NCI-H510A treated with DMSO at 0.1 percent for 48 hours (cell line): ENCODE measurements at places on chromosomes 6 and 20.

- no peak for DNase-seq
These were observed 53.2 kb downstream of the FAXC start for GRCh38 chr6:99296261-99296660.

DNA sequence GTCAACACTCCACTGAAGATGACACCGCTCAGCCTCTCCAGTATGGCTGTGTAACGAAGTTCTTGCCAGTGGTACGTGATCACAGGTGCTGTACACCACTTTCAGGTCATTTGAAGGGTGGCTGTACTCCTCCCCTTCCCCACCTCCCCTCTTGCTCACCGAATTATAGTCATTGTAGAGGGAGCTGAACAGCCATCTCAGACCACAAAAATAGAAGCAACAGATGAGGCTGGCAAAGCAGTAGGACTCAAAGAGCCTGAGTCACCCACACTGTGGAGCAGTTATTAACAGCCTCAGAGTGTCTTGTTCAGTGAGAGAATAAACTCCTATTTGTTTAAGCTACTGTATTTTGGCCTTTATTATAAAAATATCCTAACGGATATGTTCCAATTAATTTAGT, 192.5 kb upstream of the MCHR2 start:
- DNase-seq: no peak

GRCh38 chr20:44407402-44408184, 52.1 kb downstream of the HNF4A start:
- DNase-seq: no peak

DNA sequence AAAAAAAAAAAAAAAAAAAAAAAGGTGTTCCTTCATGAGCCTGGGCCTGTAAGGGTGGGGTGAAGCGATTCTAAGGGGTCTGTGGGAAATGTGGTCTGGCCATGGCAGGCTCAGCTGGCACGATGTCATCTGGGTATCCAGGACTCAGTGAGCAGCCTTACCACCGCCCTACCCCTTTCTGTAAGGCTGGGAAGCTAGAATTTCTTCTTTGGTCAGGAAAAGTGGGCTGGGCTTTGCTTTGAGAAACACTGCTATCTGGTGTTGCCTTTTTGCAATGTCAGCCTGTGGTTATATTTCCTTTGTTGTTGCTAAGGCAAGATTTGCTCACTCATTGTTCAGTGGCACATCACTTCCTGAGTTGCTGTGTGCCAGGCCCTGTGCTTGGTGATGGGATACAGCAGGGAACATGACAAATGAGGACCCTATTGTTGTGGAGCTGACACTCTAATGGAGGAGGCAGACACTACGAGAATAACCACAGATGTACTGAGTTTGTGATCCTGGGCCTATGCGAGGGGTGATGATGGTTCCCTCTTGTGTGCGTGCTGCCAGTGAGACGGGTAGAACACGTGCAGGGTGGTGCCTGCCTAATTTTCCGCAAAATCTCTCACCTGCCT, 45.9 kb upstream of the ZNFX1 start:
- peak; percentile 47 for DNase-seq

GRCh38 chr6:7051780-7052442, 55.9 kb upstream of the RREB1 start:
- peak; percentile 36 for DNase-seq

- no peak for DNase-seq
These were observed 10.6 kb downstream of the TOX2 start for GRCh38 chr20:43925215-43925614.

- DNase-seq: no peak
These were observed 310.3 kb downstream of the CLVS2 start for GRCh38 chr6:123306334-123306733.

- peak; percentile 73 for DNase-seq
These were observed 1.1 kb upstream of the OPN5 start for GRCh38 chr6:47780510-47781356.

DNA sequence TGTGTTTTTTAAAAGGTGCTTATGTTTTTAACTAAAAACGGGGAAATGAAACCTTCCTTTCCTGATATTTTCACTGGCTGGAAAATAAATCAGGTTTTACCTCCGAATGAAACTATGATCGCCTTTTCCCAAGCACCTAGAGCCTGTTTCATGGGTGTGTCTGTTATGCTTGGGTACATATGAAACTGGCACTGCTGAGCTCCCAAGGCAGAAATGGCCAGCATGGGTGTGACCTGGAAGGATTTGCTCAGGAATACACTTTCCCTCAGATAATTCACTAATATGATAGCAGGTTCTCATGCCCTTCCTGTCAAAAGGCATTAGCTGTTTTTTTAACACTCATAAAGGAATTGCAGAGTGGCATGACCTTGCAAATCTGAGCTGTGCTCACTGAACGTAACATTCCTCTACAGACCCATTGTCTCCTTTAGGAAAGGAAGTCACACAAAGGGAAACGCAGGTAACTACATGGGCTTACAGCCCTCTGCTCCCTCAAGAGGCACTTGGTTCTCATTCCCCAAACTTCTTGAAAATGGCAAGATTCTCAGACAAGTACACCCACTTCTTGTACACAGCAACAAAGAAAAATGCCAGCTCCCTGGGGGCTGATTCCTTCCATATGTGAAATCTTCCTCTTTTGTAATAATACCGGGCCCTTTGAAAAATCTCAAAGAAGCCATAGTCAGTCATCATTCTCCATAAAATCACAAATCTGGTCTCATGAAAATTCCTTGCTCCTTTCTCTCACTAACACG, 72.7 kb downstream of the METTL24 start:
- DNase-seq: no peak

- no peak for DNase-seq
These were observed 232.9 kb downstream of the BCKDHB start for GRCh38 chr6:80339421-80339820.

GRCh38 chr6:46412662-46413061, 78.6 kb downstream of the RCAN2 start:
- no peak for DNase-seq

- DNase-seq: no peak
These were observed 123.5 kb upstream of the SAMD5 start for GRCh38 chr6:147384737-147385710.

DNA sequence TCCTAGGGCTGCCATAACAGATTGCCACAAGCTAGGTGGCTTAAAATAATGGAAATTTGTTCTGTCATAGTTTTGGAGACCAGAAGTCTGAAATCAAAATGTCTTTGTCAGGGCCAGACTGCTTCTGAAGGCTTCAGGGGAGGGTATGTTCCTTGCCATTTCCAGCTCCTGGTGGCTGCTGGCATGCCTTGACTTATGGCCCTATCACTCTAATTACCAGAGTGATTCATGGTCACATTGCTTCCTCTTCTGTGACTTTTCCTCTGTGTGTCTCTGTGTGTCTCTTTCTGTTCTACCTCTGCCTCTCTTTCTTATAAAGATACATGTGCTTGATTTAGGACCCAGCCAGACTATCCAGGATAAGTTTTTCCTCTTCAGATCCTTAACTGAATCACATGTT, 635.2 kb upstream of the IMPG1 start:
- no peak for DNase-seq

DNA sequence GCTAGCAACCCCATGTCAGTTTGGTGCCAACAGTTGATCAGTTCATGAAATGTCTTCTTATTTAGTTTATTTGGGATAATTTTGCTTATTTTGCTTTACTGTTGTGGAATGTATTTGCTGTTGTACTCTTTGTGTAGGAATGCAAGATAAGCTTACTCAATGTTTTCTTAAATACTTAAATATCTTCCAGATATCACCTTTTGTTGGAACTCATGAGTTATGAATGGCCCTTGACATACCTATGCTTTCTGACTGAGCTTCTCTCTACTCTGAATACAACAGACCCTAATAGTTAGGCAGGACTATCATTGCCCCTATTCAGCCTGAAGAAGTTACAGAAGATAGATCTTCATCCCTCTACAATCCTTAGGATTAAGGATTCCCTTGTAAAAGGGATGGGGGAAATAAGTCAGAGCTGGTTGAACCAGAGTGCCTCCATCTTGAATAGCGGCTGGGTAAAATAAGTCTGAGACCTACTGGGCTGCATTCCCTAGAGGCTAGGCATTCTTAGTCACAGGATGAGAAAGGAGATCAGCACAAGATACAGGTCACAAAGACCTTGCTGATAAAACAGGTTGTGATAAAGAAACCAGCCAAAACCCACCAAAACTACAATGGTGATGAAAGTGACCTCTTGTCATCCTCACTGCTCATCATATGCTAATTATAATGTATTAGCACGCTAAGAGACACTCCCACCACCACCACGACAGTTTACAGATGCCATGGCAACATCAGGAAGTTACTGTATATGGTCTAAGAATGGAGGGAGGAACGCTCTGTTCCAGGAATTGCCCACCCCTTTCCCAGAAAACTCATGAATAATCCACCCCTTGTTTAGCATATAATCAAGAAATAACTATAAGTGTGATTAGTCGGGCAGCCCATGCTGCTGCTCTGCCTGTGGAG, 196.9 kb downstream of the AKAP7 start:
- no peak for DNase-seq

DNA sequence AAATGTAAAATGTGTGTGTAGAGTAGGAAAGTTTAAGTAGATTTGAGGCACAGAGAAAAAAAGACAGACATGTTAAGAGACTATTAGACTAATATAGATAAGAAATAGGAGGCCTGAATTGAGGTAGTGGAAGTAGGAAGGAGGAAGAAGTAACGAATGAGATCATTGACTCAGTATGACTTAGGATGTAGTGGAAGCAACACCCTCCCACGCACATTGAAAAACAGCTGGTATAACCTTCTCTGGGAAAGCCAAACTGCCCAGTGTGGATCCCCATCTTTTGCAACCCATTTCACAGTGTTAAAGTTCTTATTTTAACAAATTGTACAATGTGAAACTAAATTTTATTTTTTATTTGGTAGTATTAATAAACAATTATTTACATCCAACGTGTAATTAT, 89.1 kb downstream of the GRIK2 start:
- no peak for DNase-seq

GRCh38 chr6:29603930-29604329, 19.0 kb downstream of the OR2H2 start:
- DNase-seq: no peak

DNA sequence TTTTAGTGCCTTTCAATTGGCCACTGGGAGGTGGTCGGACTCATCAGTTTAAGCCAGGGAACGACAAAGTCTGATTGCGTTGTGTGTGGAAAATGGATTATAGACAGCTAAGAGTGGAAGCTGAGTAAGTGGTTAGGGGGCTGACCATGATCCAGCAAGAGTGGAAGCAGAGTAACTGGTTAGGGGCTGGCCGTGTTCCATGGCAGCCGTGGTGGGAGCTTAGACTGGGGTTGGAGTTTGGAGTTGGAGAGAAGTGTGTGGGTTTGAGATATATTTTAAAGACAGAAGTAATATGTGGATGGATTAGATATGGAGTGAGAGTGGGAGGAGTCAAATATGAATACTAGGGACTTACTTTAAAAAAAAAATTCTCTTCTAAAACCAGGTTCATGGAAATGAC, 41.7 kb downstream of the LRRN4 start:
- no peak for DNase-seq

DNA sequence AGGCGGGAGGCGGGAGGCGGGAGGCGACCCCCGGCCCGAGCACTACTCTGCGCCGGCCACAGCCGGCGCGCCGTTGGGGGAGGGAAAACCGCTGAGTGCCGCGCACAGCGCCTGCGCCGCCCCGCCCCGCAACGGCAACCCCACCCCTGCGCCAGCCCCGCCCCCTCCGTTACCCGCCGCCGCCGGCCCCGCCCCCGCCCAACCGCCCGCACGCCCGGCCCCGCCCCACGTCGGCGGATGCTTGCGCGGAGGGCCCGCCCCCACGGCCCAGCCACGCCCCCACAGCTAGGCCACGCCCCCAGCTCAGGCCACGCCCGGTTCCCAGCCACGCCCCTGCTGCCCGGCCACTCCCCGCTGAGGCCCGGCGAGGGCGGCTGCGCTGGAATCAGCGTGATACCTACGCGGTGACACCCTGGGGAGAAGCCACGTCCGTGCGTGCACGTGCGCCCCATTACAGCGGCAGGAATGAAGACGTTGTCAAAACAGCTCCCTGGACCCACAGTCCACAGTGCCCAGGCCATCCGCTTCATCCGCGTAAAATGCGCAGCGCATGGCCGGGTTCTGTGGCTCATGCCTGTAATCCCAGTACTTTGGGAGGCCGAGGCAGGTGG, at the start of gene TCFL5:
TCFL5 (minus strand) TSS at position 97 of the 611 bp plus-strand sequence. CDS start 152 bp downstream, outside the sequence.
- peak; percentile 57 for DNase-seq

DNA sequence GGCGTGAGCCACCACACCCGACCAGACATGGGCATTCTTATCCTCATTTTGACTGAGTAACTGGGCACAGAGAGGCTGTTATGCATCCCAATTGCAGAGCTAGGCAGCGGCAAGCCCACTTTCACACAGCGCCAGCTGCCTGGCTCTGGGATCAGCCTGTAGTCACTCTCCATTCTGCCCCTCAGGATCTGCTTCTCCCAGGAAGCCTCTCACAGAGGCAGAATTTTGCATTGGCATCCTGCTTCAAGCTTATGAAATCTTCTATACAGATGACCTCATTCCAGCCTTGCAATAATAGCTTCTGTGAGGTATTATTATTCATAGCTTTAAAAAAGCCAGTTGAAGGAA, 37.0 kb upstream of the IER3 start:
- peak; percentile 71 for DNase-seq

DNA sequence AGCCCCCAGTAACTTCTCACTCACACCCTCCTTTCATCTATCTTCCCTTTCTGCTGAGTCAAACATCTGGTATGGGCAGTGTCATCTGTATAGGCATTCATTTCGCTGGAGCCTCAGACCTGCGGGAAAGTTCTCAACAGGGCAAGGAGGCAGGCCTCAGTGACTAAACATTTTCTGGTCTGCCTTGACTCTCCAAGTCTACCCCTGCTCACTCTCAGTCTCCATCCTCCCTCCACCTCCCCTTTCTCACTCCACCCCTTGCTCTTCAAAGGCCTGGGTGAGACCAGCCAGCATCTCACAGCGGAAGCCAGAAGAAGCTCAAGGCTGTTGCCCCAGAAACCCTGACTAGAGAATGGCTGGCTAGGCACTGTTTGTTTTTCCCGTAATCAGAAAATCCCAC, 105.0 kb upstream of the BEND6 start:
- no peak for DNase-seq

GRCh38 chr6:36110050-36110449, 20.3 kb upstream of the MAPK13 start:
- DNase-seq: no peak

- DNase-seq: no peak
These were observed 63.2 kb upstream of the DUSP22 start for GRCh38 chr6:228881-229651.

DNA sequence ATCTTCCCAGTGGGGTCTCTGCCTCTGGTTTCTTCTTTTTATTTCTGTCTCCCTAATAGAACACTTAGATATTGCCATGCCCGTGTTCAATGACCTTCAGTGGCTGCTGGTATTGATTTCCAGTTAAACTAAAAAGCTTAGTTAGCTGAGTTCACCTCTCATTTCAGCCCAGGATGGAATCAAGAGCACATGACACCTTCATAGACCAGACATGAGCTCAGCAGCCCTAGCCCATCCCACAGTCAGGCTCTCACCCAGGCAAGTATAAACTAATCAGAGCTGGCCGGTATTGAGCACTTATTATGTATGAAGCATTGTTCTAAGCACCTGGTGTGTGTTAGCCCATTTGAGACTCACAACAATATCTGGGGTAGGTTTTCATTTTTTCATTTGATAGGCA, 33.7 kb upstream of the PLEKHG1 start:
- DNase-seq: no peak

- DNase-seq: no peak
These were observed 178.8 kb upstream of the BTBD3 start for GRCh38 chr20:11738852-11739251.
